ENCODE measurements at places on chromosomes 3 and 15. TPM values are rescaled to one million over a fixed set of nuclear protein-coding genes. Genes with fewer than 3 reads are reported as not detected.
A peak's percentile ranks its signal among the peaks of the same experiment; 100 is the strongest.

The FILIP1L gene
- total RNA-seq = 9.8 TPM

DNA sequence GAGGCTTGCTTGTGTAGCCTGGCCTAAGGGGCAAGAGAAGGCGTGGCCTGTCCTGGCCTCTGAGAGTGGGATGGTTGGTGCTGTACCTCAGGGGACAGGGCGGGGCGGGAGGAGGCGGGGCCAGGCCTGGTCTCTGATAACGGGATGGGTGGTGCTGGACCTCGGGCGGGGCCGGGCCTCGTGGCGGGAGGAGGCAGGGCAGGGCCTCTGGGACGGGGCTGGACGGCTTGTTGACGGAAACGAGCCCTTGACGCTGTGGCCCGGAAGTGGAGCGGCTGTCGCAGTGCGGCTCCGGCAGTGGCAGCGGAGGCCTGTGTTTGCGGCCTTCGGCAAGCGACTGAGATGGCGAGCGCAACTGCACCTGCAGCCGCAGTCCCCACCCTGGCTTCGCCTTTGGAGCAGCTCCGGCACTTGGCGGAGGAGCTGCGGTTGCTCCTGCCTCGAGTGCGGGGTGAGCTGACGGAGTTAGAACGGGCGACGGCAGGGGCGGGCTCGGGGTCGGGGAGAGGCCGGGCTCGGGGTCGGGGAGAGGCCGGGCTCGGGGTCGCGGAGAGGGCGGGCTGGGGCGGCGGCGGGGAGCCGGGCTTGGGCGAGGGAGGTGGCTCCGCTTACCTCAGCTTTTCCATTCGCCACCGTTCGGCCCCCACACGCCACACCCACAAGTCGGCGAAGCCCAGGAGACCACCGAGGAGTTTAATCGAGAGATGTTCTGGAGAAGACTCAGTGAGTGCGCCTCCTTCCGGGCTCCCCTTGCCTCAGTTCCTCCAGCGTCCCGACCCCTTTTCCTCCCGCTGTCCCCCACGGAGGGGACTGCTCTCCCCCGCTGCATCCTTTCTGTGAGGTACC, at the start of gene CCNDBP1:
CCNDBP1 (plus strand) TSS at position 247 of the 846 bp plus-strand sequence; CDS start at position 343, 96 bp downstream.
- DNase-seq = peak; percentile 84

The BRPF1 gene
- total RNA-seq = 36.9 TPM

GRCh38 chr3:14880447-14881106, 61.8 kb downstream of the FGD5 start:
- DNase-seq = no peak

DNA sequence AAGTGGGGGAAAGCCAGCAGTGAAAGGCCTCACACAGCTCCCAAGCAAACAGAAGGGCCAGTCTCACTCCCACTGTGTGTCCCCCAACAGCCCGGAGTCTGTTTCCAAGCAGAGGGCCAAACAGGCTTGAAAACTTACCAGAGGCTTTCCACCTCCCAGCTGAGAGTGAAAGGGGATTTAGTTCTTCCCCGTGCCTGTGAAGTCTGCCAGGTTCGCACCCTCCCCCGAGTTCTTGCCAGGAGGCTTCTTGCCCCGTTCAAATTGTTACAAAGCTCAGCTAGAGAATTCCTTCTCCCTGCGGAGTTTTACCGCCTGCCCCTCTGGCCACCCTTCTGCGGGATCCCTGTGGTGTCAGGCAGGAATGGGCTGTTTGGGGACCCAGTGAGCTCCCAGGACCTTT, 68.0 kb upstream of the WNT7A start:
- DNase-seq = no peak

The CHL1 gene
- 0.14 TPM for total RNA-seq

GRCh38 chr3:144843099-144843498, 871.5 kb downstream of the DIPK2A start:
- DNase-seq = no peak

GRCh38 chr3:31077826-31078225, 183.4 kb upstream of the GADL1 start:
- no peak for DNase-seq

Data from neural crest cell (in vitro differentiated cells).